ENCODE measurements at places on chromosomes 16 and 17. TPM values are rescaled to one million over a fixed set of nuclear protein-coding genes. Genes with fewer than 3 reads are reported as not detected.

GRCh38 chr17:21043296-21044232, 753 bp upstream of the USP22 start:
- DNase-seq, result peak; percentile 98

- DNase-seq, result no peak
Observed at GRCh38 chr17:64004218-64004770, 6.1 kb downstream of the PRR29 start.

- DNase-seq, result peak; percentile 11
Observed at GRCh38 chr17:34584805-34585416, 5.5 kb downstream of the TMEM132E start.

DNA sequence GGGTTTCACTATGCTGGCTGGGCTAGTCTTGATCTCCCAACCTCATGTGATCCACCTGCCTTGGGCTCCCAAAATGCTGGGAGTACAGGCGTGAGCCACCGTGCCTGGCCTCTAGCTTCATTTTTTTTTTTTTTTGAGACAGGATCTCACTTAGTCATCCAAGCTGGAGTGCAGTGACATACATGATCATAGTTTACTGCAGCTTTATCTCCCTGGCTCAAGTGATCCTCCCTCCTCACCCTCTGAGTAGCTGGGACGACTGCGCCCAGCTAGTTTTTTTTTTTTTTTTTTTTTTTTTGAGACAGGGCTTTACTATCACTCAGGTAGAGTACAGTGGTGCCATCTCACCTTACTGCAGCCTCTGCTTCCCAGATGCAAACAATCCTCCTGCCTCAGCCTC, 9.7 kb downstream of the RPA1 start:
- DNase-seq, result no peak

- DNase-seq, result peak; percentile 38
Observed at GRCh38 chr16:87076950-87077749, 240.0 kb downstream of the C16orf95 start.

- DNase-seq, result no peak
Observed at GRCh38 chr17:31621566-31621965, 230.1 kb downstream of the RAB11FIP4 start.

DNA sequence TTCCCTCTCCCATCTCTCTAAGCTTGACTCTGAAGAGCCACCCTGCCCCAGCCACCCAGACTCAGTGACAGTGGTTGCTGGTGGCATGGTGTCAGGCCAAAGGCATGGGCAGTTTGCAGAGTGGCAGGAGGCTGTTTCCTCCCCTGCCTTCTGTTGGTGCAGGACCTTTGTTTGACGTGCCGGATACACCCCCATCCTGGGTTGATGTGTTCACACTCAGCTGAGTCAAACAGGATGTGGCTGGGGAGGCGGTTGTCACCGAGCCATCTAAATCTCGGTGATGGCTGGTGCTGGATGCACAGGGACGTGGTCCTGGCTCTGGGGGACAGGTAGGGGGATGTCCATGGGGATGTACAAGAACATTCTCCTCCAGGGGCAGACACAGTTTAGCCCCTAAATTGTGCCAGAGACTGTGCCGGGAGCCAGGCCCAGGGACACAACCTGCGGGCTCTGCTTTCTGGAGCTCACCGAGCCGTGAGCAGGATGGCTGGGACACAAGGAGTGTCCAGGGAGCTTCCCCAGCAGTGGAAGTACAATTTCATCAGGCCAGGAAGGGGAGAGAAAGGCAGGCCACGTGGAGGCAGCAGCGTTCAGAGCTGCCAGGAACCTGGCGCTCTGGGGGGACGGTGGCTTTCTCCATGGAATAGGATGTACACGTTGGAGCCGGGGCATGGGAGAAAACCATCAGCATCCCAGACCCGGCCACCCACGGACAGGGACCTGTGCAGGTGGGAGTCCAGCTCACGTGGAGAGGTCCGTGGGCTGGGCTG, 264.2 kb downstream of the SEC14L1 start:
- no peak for DNase-seq

GRCh38 chr17:33667671-33668070, 374.6 kb upstream of the ASIC2 start:
- DNase-seq, result no peak

Gene LITAFD
- total RNA-seq, result 0.10 TPM

DNA sequence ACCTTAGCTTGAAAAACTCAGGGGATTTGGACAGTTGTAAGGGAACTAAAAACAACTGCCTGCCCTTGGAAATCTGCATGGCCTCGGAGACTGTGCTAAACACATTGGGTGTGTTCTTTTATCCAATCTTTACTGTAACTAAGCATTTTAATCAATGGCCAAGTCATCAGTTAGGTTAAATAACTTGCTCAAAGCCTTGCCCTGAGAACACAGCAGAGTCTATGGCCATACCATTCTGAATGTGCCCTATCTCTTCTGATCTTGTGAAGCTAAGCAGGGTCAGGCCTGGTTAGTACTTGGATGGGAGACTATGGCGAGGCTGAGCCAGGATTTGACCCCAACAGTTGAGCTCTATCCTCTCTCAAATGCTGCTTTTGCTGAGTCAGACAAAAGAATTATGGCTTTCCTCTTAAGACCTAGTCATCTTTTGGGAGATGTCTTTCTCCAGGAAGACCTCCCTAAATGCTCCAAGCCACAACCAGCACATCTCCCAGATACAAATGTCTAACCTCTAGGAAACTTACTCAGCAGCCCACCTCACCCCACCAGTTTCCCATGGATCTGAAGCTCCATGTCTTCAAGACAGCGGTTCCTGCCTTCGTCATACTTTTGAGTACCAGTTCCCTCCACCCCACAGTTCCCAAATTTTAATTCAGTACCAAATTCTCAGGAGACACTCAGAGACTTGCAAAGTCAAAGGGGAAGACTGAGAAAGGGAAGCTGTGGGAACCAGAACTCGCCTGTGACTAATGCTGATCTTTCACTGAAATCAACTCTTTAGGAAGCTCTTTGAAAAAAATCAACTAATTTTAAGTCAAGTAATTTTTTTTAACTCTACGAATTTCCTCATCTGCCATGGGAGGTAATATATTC, 336.1 kb downstream of the MAF start:
- DNase-seq, result no peak

GRCh38 chr17:17170346-17170985, 35.7 kb downstream of the PLD6 start:
- no peak for DNase-seq

- no peak for DNase-seq
Observed at GRCh38 chr17:29733166-29733565, 110.5 kb upstream of the CORO6 start.

- DNase-seq, result no peak
Observed at GRCh38 chr17:65190467-65191097, 53.4 kb downstream of the RGS9 start.

DNA sequence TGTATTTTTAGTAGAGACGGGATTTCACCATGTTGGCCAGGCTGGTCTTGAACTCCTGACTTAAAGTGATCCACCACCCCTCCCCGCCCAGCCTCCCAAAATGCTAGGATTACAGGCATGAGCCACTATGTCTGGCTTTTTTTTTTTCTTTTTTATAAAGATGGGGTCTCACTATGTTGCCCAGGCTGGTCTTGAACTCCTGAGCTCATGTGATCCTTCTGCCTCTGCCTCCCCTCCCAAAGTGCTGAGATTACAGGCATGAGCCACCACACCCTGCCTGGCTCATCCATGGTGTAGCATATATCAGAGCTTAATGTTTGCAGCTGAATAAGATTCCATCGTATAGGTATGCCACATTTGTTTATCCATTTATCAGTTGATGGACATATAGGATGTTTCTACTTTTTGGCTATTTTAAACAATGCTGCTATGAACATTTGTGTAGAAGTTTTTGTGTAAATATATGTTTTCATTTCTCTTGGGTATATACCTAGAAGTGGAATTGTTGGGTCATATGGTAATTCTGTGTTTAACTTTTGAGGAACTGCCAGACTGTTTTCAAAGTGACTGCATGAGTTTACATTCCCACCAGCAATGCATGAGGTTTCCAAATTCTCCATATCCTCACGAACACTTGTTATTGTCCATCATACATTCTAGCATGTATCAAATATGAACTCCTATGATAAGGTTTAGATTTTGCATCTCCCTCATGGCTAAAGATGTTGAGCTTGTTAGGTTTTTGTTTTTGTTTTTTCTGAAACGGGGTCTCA, 55.7 kb upstream of the HAS3 start:
- no peak for DNase-seq

Gene TBC1D3D
- total RNA-seq, result not detected

DNA sequence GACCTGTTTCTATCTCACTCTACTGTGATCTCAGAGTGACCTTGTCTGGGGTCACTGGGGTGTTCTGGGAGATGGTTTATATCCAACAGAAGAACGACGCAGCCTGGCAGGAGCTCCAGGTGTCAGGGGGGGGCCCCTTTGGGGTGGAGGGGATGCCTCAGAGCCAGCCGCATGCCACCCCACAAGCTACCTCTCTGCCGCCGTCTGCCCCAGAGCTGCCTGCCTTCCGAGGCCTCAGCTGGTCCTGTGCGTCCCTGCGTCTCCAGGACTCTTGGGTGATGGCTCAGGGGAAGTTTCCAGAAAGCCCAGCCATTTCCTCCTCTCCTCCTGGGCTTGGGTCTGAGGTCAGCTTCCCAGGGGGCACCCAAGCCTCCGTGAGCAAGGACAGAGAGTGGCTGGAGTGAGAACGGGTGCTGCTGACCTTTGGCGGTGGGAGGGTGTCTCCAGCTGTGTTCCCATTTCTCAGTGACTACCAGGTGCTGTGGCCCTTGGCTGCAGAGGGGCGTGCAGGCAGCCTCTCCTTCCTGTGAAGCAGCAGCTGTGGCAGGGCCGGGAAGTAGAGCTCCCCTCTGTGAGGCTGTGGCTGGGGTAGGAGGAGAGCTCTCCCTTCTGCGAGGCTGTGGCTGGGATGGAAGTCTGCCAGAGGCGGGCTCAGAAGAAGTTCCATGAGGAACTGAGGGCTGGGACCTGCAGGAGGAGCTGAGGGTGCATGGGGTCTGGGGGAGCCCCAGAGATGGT, 19.8 kb downstream of the JPH3 start:
- no peak for DNase-seq

All from NCI-H460 (cell line).